NCI-H2029 (cell line): ENCODE measurements at places on chromosomes 13 and 19.

DNA sequence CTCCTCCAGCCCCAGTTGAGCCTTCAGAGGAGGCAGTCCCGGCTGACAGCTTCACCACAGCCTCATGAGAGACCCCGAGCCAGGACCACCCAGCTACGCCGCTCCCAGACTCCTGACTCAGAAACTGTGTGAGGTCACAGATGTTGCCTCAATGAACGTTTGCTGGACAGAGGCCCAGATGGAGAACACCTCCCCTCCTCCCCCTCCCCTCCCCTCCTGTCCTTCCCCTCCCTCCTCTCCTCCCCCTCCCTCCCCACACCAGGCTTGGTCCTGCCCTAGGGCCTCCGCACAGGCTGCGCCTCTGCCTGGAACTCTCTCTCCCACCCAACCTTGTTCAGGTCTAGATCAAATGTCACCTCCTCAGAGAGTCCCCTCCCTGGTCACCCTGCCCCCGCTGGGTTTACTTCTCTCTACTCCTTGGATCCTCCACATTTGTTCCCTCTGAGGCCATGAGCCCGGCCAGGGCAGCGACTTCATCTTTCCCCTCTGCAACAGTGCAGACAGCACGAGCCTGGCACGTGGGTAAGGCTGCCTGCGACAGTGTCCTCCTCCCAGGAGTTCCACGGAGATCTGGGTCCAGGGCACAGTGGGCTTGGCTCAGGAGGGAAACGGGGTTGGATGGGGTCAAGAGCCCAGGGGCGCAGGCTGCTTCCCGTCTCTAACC, 17.4 kb downstream of the PIP5K1C start:
- no peak for DNase-seq

GRCh38 chr19:31096935-31097545, 252.2 kb downstream of the TSHZ3 start:
- DNase-seq, result no peak

DNA sequence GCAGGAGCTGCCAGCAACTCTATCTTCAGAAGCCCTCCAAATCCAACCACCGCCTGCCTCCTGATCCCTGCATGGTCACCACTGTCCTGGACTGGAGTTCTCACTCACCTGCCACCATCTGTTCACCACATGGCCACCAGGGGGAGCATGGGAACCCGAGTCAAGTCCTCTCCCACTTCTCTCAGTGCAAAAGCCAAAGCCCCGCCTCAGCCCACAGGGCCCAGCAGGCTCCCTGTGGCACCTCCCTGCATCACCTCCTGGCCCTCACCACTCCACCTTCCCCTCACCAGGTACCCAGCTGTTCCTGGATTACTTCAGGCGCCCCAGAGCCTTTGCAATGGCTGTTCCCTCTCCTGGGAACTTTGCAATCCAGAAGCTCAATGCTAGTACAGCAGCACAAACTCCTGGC, 5.3 kb downstream of the DHPS start:
- peak; percentile 62 for DNase-seq

GRCh38 chr13:48125794-48126228, 30.9 kb upstream of the MED4 start:
- DNase-seq, result no peak

GRCh38 chr19:3096902-3097326, 2.8 kb downstream of the GNA11 start:
- DNase-seq, result no peak

DNA sequence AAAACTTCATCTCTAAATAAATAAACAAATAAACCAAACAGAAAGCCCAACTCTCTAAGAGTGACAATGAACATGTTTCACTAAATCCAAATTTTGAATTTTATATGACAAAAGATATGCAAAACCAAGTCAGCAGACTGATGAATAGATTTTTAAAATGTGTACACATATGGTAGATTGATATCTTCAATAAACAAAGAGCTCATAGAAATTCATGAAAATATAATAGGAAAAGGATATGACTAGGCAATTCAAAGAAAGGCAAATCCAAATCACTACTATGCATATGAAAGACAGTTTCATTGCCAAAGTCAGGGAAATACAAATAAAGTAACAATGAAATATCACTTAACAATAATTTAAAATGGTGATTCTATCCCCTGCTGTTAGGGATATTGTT, 63.7 kb upstream of the NBEA start:
- DNase-seq, result no peak

GRCh38 chr19:10508707-10509106, 5.6 kb upstream of the KEAP1 start:
- DNase-seq, result no peak

- DNase-seq, result no peak
Measured at GRCh38 chr13:73913751-73914518, 220.3 kb downstream of the KLF12 start.

DNA sequence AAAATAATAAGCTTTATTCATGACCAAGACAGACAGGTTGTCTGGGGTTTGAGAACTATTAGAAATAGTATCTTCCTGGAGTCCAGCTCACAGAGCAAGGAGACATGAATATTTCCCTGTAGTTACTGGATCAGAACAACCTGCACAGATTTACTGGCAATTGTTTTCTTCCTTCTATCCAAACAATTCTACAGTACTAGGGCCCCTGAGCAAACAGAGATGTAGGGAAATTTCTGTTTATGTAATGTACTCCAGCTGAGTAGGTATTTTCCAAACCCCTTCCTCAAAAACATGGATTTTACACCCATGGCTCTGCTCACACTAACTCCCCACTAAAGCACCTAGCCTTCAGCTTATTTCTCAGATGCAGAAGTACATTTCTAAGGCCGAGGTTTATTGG, 557.6 kb downstream of the GPC6 start:
- no peak for DNase-seq

DNA sequence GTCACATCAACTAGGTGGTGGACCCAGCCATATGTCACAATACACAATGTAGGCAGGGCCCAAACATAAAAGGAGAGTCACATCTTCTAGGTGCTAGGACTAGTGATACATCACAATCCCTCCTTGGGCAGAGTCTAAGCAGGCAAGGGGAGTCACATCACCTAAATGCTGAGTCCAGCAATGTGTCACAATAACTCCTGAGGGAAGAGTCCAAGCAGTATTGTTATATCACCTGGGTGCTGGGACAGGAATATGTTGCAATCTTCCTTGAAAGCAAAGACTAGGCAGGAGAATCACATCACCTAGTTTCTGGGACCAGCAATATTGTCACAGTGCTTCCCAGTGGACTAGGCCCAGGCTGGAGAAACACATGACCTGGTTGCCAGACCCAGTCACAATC, 29.4 kb upstream of the ZNF729 start:
- no peak for DNase-seq

- DNase-seq, result no peak
Measured at GRCh38 chr19:52662631-52663030, 24.5 kb upstream of the ZNF83 start.

GRCh38 chr19:56111601-56112312, 9.3 kb downstream of the ZNF787 start:
- no peak for DNase-seq

- DNase-seq, result no peak
Measured at GRCh38 chr13:94389604-94390351, 89.7 kb downstream of the DCT start.

GRCh38 chr19:14073261-14073924, 807 bp downstream of the MISP3 start:
- peak; percentile 51 for DNase-seq

GRCh38 chr13:76454991-76455390, 431.2 kb downstream of the KCTD12 start:
- DNase-seq, result no peak

GRCh38 chr13:28339419-28339818, 155.5 kb downstream of the FLT1 start:
- no peak for DNase-seq

DNA sequence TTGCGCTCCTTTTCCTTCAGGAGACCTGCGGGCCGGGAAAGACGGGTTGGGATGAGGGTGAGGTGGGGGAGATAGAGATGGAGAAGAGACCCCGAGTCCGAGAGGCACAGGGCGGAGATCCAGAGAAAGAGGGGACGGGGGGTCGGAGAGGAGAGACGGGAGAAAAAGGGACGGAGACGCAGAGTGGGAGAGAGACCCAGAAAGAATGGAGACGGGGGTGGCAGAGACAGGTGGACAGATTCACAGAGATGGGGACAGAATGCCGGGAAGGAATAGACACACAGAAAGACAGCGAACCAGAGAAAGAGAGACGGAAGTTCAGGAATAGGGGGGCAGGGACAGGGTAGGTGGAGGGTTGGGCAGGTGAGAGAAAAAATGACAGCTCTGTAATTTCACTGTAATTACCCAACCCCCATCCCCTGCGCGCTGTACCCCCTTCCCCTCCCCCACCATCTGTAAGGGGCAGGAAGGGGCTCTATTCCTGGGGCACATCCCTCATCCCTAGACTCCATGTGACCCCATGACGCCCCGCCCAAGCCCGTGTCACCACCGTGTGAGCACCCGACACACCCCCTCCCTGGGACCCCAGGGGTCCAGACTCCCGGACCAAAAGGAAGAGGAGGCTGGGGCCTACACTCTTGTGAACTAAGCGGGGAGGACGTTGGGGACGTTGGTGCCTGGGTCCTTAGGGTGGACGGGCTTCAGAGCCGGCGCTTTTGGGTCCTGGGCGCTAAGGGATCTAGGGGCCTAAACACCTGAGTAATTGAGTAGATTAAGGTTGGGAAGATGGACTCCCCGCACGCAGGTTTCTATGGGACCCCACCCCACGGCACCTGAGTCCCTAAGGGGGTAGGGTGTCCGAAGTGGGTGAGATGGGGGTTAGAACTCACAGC, 967 bp downstream of the DBP start:
- DNase-seq, result peak; percentile 22

GRCh38 chr13:79496188-79496587, 15.2 kb downstream of the NDFIP2 start:
- DNase-seq, result no peak

GRCh38 chr19:3407556-3408516, 41.5 kb downstream of the NFIC start:
- no peak for DNase-seq

GRCh38 chr13:28606466-28606865, 52.5 kb upstream of the POMP start:
- no peak for DNase-seq

GRCh38 chr19:42452590-42452989, 9.8 kb upstream of the CXCL17 start:
- DNase-seq, result no peak

DNA sequence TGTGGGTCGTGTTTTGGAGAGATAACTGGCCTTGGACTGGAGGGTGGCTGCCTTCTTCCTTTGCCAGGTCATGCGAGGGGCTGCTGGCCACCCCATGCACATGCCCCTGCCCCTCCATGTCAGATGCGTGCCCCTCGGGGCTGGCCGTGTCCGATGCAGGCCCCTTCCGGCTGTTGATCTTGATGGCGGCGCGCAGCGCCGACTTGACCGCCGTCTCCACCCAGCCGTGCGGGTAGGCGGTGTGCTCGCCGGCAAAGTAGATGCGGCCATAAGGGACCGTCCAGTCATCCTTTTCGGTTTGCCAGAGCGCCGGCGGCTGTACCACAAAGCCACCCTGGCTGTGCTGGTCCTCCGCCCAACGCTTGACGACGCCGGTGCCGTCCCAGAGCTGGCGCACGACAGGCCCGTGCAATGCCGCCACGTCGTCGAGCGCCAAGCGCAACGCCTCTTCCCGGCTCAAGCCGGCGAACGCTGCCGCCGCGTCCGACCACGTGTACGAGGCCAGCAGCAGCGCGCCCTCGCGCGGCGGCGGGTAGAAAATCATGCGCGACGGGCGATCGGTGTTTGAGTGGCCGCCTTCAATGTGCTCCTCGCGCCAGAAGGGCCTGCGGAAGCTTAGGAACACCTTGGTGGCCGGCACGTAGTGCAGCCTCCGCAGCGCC, 6.9 kb downstream of the IL4I1 start:
- peak; percentile 61 for DNase-seq

- DNase-seq, result no peak
Measured at GRCh38 chr19:42021185-42021584, 27.2 kb upstream of the ATP1A3 start.

GRCh38 chr13:113589251-113589960, 4.9 kb downstream of the TFDP1 start:
- DNase-seq, result no peak

DNA sequence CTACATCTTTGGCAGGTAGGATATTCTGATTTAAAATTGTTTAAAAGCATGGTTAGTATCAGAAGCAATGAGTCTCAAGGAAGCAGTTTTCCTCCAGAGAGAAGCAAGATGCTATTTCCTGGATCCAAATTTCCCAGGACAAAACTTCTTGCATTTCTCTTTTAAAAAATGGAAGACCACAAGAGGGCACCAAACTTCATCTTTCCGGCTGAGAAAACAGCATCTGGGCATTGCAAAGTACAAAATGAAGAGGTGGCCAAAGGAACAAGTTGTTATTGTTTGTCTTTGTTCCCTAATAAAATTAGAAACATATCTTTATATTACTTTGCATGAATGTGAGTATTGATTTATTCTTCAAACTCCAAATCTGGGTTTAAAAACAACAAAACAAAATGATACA, 60.0 kb upstream of the LRCH1 start:
- DNase-seq, result no peak

DNA sequence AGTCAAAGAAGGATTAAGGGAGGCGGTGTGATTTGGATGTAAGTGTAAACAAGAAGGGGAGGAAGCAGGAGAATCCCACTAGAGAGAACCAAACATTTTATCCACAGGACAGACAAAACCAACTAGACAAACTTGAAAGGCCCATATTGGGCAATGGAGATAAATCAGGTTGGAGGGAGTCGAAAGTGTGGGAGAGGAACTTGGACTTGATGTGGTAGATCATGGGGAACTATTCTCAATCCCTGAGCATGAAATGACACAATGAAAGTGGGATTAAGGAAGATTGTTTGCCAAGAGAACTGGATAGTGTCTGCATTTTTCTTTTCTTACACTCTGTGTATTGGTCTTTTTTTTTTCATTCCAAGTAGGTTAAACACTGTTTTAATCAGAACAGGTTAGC, 17.9 kb downstream of the GPR183 start:
- no peak for DNase-seq

DNA sequence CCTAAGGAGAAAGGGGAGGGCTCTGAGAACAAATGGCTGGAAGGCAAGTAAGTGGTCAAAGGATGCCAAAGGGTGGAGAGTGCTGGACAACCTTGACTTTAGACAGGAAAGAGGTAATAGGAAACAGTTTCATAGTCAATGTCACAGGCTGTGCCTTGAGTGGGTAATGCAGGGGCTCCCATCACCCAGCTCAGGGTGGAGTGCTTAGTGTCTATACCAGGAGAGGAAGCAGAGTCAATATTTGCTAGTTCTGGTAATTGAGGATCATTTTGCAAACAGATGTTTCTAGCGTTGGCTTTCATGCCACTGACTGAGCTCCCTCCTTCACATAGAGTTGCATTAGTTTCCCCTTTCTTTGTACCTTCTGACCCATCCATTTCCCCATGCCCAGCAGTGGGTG, 64.6 kb upstream of the KL start:
- DNase-seq, result peak; percentile 72

GRCh38 chr19:20558571-20558970, 7.0 kb downstream of the ZNF737 start:
- no peak for DNase-seq

GRCh38 chr19:46426506-46427162, 2.1 kb downstream of the PNMA8C start:
- peak; percentile 73 for DNase-seq

- no peak for DNase-seq
Measured at GRCh38 chr13:104984296-104984818, 1551.1 kb downstream of the EFNB2 start.

GRCh38 chr19:12448808-12449207, 8.0 kb upstream of the ZNF443 start:
- DNase-seq, result no peak
